ENCODE measurements at places on chromosomes 5 and 9. TPM values are rescaled to one million over a fixed set of nuclear protein-coding genes. Genes with fewer than 3 reads are reported as not detected.

Gene ARL10
- total RNA-seq = 4.8 TPM

DNA sequence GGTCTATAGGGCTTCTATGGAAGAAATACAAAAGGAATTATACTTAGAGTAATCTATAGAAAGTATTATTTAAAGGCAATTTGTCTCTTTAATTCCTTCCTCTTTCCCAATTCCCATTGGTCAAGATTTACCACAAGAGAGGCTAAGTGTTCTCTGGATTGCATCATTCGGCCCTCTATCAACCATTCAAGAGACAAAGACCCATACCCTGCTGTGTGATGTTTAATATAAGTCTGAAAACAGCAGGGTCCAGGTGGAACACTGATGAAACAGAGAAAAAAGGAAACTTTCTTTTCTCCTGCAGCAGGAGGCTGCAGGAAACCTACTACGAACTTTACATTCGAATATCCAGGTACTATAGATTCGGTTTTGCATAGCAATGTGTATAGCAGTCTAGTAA is 323.4 kb downstream of the CHSY3 start:
- DNase-seq = no peak

DNA sequence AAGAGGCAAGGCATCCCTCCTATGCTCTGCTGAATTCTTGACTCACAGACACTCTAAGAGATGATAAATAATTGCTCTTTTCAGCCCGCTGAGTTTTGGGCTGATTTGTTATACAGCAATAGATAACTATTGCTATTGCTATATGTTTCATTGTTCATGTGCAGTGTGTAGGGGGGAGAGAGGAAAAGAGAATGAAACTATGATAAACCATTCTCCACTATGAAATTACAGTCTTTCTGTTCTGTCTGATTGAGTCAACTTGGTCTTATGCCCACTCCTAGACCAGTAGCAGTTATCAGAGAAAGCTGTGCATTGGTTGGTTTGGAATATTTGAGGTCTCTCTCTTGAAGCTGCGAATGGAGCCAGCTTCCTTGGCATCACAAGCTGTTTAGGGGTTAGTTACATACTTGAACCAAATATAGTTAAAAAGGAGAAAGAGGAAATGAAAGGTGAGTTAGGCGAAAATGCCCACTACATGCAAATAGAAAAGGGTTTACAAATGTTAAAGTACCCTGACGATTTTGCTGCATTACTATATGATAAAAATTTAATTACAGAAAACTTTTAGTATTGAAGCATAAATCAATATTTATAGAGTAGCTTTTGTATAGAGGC is 136.3 kb upstream of the ACTBL2 start:
- DNase-seq = no peak

DNA sequence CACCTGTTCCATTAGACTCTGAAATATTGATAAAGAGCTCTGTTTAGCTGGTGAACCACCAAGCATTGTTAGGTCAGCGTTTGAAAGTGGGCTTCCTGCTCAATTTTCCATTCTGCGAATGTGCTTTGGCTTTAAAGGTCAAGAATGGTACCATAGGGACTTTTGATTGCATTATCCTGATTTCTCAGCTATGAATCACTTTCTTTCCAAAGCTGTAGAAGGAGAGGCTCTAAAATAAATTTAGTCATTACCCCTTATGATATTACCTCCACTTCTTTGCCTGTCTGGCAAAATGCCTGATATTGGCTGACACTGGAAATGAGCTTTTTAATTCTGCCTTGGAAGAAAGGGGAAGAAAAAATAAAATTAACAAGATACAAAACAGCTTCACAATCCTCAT is 237.2 kb upstream of the CTNND2 start:
- DNase-seq = no peak

Gene KCTD16
- total RNA-seq = under 0.01 TPM

DNA sequence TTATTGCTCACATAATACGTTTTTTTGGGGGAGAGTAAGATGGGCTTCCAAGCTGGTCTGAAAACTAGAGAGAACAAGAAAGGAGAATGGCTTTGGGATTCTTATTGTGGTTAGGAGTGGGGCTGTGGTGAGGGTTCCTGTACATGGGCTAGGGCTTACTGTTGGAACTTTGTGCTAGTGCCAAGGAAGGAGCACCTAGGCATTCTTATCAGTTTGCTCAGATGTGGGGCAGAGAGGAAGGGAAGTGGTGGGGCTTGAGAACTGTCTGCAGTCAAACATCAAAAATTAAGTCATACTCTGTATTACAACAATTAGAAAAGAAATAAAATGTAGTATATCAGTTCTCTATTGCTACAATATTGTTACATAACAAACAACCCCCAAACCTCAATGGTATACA is 4.0 kb upstream of the THBS4 start:
- no peak for DNase-seq

Gene WDR38
- not detected for total RNA-seq

Gene KCNV2
- total RNA-seq = not detected

DNA sequence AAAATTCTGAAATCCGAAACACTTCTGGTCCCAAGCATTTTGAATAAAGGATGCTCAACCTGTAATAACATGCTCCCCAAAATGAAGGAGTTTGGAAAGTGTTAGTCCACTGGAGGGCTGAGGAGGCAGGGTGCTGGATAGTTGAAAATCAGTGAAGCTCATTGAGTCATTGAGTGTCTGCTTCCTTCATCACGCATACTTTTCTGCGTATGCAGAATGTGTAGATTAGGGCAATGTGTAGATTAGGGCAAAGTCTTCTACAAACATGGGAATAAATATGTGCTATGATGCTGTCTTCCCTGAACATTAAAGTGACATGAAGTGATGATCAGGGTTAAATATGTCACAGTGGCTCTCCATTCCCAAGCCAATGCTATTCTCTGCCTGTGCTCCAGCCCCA is 193.8 kb downstream of the CFAP90 start:
- no peak for DNase-seq

Gene DBH
- not detected for total RNA-seq

Gene FBP1
- 0.44 TPM for total RNA-seq

DNA sequence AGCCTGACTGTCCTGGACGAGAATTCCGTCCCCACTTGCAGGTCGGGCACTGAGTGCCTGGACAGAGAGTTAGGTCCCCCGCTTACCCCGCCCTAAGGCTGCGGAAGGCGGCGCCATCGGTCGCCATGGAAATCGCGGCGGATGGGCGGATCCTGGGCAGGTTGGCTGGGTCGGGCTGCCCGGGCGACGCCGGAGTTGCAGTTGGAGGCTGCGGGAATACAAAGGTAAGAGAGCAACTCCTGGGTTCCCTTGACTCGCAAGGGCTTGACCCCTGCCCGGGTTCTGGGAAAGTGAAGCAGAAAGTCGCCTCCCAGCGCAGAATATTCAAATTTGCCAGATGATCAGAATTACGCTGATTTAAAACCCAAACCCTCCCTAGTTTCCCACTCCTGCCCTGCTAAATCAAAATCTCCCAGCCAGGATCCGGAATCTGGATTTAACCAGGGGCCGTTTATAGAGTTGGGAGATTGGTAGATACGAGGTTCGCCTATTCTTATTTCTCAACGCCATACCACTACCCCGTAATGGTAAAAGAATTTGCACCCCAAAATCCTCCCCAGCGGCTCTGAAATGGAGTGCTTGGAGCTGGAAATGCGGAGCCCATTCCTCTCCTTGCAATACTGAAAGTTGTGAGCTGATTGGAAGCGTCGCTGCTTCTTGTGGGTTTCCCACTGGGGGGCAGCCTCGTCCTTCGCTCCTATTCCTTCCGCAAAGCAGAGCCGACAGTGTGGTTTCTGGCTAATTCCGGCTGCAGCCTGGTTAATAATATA is 156.4 kb upstream of the RASEF start:
- DNase-seq = peak; percentile 87

DNA sequence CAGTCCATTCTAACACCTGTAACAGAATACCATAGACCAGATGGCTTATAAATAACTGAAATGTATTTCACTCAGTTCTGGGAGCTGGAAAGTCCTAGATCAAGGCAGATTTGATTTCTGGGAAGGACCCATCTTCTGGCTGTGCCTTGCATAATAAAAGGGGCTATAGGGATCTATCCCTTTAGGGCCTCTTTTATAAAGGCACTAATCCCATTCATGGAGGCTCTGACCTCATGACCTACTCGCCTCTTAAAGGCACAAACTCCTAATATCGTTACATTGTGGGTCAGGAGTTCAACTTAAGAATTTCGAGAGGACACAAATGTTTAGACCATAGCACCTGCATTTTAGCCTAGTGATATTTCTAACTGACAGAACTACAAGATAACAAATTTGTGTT is 619.0 kb downstream of the CDH18 start:
- no peak for DNase-seq

DNA sequence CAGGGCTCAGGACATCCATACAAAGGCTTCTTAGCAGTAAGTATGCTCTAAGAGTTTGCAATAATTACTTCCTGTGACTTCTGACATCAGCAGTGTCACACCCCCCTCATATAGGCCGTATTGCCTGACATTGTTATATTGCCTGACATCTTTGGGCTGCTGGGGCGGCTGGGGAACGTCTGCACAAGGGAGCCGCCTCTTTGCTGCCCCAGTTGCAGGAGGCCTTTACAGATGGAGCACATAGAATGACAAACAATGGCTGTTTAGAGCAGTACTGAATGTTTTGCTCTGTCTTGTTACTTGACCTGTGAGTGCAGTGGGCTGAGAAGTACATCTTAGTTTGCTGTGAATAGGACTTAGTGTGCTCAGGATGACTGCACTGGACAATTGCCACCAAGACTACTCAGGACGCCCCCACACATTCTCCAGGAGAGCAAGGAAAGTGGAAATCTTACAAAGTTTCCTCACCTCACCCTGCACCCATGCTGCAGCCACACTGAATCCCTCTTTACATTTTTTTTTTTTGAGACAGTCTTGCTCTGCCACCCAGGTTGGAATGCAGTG is 65.4 kb upstream of the SPOCK1 start:
- DNase-seq = no peak

Gene MAMDC2
- 2.6 TPM for total RNA-seq

Gene IL17B
- not detected for total RNA-seq

DNA sequence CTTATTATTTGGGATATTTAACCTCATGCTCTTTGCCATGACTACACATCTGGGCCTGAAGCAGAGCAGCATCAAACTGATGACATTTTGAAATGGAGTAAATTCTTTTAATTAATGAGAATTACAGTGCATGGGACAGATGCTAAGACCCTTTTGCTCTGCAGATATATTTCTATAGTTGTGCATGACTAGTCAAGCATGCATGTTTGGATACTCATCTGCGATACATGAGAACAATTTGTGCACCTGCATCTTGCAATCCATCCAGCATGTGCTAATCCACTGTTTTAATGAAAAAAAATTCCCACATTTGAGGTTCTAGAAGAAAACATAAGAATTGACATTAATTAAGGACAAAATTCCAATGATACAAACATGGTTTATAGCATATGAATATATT is 1047.6 kb upstream of the ACO1 start:
- no peak for DNase-seq

DNA sequence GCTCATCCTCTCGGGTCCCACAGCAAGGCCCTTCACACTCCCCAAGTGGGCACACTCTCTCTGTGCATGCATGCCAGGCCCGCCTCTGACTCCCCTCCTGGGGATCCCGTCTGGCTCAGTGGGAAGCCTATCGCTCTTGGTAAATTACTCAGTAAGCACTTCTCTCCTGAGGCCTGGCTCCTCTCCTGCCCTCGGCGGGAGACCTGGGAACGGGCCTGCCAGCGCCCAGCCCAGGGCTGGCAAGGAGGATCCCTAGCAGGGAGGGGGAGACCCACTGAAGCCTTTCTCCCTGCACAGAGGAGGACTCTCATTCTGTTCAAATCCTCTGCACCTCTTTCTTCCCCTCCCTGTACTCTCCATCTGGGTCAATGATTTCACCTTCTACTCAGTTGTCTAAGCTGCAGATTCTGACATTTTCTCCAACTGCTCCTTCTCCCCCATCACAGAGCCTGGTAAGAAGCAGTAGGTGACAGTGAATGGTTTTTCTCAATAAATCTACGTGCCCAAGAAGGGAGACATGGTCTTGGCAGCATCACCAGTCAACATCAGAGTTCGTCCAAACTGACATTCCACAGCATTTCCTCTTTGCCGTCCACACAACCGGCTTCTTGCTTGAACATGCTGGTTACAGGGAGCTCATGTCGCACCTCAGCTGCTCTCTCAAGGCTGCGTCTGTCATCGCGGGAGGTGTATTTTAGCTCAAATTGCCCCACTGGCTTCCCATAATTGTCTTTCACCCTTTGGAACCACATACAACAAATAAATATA is 81.9 kb downstream of the GPR21 start:
- DNase-seq = peak; percentile 43

DNA sequence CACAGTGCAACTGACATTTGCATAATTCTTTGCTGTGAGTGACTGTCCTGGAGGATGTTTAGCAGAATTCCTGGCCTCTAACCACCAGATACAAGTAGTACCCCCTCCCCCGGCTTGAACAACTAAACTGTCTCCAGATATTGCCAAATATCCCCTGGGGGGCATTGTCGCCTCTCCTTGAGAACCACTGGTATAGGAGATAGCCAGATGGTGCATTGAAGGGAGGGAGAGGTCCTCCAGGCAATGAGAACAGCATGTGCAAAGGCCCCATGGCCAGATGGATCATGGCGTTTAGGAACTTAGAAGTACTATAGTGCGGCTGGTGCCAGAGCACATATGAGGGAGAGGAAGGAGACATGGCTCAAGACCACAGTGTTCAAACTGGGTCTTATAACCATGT is 18.9 kb upstream of the ORM1 start:
- no peak for DNase-seq

Gene FREM1
- not detected for total RNA-seq

Gene LHX2
- not detected for total RNA-seq

DNA sequence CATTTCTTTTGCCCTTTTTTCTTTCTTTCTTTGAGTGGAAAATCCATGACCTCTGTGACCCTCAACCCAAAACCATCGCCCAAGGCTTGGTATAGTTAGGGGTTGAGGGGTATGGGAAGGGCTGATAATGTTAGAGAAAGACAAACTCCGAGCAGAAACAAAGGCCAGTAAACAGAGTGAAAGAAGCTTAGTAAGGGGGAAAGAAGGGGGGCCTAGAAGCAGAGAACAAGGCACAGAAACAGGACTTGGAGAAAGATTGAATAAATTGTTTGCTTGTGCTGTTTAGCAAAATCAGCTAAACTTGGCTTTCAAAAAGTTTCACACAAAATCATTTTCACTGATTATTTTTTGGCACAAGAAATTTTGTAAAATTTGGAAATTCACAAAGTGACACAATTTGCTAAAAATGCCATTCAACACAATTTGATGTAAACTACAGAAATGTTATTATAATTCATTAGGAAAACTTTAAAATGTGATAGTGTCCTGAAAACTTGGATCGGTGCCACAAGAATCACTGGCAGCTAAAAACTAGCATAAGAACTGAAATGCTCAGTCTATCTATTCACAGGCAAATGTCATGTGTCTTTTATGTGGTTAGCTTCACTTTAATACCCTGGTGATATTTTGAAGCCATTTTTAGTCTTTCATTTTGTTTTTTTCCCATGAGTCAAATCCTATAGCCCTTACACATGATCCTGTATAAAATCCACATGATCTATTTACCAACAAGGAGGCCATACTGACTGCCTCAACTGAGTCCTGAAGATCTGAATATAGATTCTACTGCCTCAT is 276.4 kb downstream of the NR2F1-AS1 start:
- DNase-seq = no peak
